ENCODE measurements at places on chromosomes 6 and 20. TPM values are rescaled to one million over a fixed set of nuclear protein-coding genes. Genes with fewer than 3 reads are reported as not detected.

DNA sequence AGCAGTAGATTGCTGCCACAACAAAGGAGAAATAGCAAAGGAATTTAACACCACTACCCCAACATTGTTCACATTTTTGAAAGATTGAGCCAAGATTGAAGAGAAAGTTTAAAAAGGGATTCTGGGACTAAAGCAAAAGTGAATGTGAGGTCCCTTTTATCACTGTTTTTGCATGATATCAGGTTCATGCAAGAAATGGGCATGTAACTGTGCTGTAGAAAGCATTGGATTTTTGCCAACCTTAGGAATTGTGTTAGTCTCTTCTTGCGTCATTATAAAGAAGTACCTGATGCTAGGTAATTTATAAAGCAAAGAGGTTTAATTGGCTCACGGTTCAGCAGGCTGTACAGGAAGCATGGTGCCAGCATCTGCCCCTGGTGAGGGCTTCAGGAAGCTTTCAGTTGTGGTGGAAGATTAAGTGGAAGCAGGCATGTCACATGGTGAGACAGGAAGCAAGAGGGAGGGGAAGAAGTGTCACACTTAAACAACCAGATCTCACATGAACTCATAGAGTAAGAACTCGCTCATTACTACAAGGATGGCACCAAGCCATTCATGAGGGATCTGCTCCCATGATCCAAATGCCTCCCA, 4.6 kb upstream of the GJB7 start:
- no peak overlapping the region for H3K4me3 ChIP-seq
- no peak overlapping the region for H3K27ac ChIP-seq
- no peak for DNase-seq
- no peaks in the 10 kb centered on the region for H3K4me1 ChIP-seq
- no peaks in the 10 kb centered on the region for H3K27me3 ChIP-seq

The ID1 gene
- 355 TPM for total RNA-seq

- 0 out of 2 replicates have a peak, but pooled peaks cover 3% of the 10 kb centered on the region for H3K4me1 ChIP-seq
- no peaks in the 10 kb centered on the region for H3K27me3 ChIP-seq
- DNase-seq, result no peak
- H3K27ac ChIP-seq, result no peak overlapping the region
These were observed 3.0 kb upstream of the FBXO9 start for GRCh38 chr6:53062169-53062539.

The CCR6 gene
- total RNA-seq, result not detected

GRCh38 chr6:14544666-14545065, 427.1 kb downstream of the CD83 start:
- no peaks in the 10 kb centered on the region for H3K27me3 ChIP-seq
- no peak overlapping the region for H3K4me3 ChIP-seq
- H3K4me1 ChIP-seq, result no peaks in the 10 kb centered on the region
- DNase-seq, result no peak
- no peaks in the 10 kb centered on the region for H3K36me3 ChIP-seq

The MYB gene
- 5.8 TPM for total RNA-seq

DNA sequence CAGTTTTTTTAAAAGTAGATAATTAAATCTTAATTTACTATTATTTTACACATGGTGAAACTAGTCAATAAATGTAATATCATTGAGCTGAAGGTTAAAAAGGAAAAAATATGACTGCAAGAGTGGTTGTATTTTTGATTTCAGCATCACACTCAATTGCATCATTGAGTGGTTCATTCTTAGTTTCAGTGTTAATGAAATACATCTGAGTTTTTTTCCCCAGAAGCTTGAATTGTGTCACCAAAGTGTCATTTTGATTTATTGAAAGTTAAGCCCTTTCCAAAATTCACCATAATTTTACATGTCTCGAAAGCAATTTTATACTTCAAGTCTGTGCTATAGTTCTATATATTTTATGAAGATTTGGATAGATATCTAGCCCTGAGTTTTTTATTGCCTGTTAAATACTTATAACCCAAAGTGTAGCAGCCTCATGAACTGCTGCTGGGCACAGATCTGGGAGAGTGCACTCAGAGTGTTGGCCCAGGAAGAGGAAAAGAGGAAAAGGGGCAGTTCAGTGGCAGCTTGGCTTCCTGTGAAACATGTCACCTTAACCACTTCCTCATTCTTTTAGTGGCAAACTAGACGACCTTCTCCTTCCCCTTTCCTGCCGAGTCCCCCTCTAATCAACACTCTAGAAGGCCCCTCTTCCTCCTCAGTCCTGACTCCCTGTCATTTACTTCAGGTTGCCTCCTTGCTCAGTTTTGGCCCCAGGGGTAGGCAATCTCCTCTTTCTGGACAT, 140.7 kb downstream of the ESR1 start:
- no peak for DNase-seq
- H3K36me3 ChIP-seq, result no peaks in the 10 kb centered on the region
- no peaks in the 10 kb centered on the region for H3K27me3 ChIP-seq
- no peak overlapping the region for H3K27ac ChIP-seq
- no peak overlapping the region for H3K4me3 ChIP-seq

DNA sequence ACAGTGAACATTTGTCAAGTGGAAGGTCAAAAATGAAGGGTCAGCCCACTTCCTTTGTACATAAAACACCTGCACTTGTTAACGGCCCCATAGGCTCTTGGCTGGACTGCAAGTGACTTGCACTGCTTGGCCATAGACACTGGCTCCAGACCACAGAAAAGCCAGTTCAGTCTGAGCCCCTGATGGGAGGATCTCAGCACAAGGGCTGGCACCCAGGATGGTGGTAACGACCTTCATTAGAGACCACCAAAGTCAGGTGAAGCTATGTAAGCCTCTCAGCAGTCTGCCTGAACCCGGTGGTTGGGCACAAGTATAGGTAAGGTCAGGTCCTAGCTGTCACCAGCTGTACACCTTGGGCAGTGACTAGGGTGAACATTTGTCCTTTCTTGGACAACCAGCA, 16.1 kb downstream of the PLAGL2 start:
- H3K4me3 ChIP-seq, result no peak overlapping the region
- H3K27ac ChIP-seq, result no peak overlapping the region
- no peaks in the 10 kb centered on the region for H3K27me3 ChIP-seq
- H3K4me1 ChIP-seq, result no peaks in the 10 kb centered on the region
- DNase-seq, result no peak
- H3K36me3 ChIP-seq, result peaks cover 21% of the 10 kb centered on the region

DNA sequence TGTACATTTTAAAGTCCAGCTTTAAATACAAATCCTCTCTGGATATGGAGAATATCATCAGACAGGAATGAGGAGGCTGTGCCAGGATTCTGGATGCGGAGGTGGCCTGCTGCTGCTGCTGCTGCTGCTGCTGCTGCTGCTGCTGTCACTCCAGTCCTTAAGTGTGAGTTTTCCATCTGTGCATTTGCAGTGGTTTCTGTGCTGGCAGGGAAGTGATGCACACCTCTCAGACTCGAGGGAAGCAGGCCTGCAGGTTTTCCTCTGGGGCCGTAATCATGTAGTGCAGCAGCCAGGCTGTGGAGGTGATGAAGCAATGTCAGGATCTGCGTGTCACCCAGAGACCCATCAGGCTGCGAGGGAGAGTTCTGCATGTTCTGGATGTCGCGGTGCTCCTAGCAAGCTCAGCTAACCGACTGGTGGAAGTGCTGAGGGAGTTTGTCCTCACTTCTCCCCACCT, 32.0 kb downstream of the CFAP61 start:
- H3K4me3 ChIP-seq, result no peak overlapping the region
- H3K27me3 ChIP-seq, result no peaks in the 10 kb centered on the region
- H3K4me1 ChIP-seq, result peaks cover under 1% of the 10 kb centered on the region
- DNase-seq, result no peak
- H3K27ac ChIP-seq, result no peak overlapping the region

GRCh38 chr20:49979030-49979832, 3.5 kb upstream of the SNAI1 start:
- H3K36me3 ChIP-seq, result no peaks in the 10 kb centered on the region
- H3K4me3 ChIP-seq, result peak overlapping the region; percentile 69
- no peak overlapping the region for H3K27ac ChIP-seq
- peaks cover 4% of the 10 kb centered on the region for H3K4me1 ChIP-seq
- peak; percentile 86 for DNase-seq

The MAS1 gene
- 0.02 TPM for total RNA-seq

The AVP gene
- not detected for total RNA-seq

The TGM3 gene
- not detected for total RNA-seq

The MAK gene
- 0.20 TPM for total RNA-seq

- no peak overlapping the region for H3K27ac ChIP-seq
- H3K4me3 ChIP-seq, result no peak overlapping the region
- H3K4me1 ChIP-seq, result no peaks in the 10 kb centered on the region
- H3K27me3 ChIP-seq, result no peaks in the 10 kb centered on the region
- H3K36me3 ChIP-seq, result no peaks in the 10 kb centered on the region
- DNase-seq, result no peak
These were observed 455 bp upstream of the ADGRF4 start for GRCh38 chr6:47697925-47698324.

The OR2H2 gene
- not detected for total RNA-seq

Measured in H9 (cell line).